CD4-positive, alpha-beta T cell (primary cell): ENCODE measurements at places on chromosomes 5 and 9. TPM values are rescaled to one million over a fixed set of nuclear protein-coding genes. Genes with fewer than 3 reads are reported as not detected.

DNA sequence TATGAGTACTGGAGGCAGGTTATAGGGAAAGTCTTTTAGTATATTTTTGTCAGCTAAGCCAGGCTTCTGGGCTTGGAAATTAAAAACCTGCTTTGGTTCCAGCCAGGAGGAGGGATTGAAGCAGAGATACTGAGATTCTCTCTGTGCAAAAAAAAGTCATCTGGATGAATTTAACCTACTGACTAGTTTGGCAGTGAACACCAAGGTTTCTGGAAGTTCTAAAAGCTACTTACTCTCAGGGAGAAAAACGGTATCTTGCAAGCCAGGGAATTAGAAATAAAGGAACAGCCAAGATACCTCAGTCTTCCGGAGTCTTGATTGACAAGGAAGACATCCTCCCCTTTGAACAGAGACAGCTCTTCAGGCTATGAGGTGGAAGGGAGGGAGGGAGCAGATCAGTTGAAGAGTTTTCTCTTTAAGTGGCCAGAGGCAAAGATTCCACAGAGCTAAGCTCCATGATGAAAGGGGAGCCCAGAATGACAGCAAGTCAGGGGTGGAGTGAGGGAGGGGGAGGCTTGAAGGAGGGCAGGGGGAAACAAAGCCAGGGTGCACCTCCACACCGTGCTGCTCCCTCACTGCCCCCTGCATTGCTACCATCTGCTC is 8.3 kb upstream of the ZBTB34 start:
- H3K27me3 ChIP-seq, result peaks cover 4% of the 10 kb centered on the region
- no peak for DNase-seq
- H3K27ac ChIP-seq, result no peak overlapping the region
- no peaks in the 10 kb centered on the region for H3K4me1 ChIP-seq

Gene CDH6
- total RNA-seq, result not detected

GRCh38 chr5:168820874-168821273 is 241.7 kb upstream of the PANK3 start:
- DNase-seq, result no peak
- H3K27me3 ChIP-seq, result no peaks in the 10 kb centered on the region
- no peaks in the 10 kb centered on the region for H3K4me1 ChIP-seq

- peaks cover 30% of the 10 kb centered on the region for H3K4me1 ChIP-seq
- H3K27me3 ChIP-seq, result no peaks in the 10 kb centered on the region
- no peak for DNase-seq
- no peak overlapping the region for H3K27ac ChIP-seq
- peaks cover 99% of the 10 kb centered on the region for H3K36me3 ChIP-seq
- no peak overlapping the region for H3K4me3 ChIP-seq
These were observed 36.2 kb downstream of the SECISBP2 start for GRCh38 chr9:89354471-89354870.

- peaks cover 58% of the 10 kb centered on the region for H3K36me3 ChIP-seq
- DNase-seq, result no peak
- H3K27me3 ChIP-seq, result no peaks in the 10 kb centered on the region
- H3K4me3 ChIP-seq, result no peak overlapping the region
- peaks cover 26% of the 10 kb centered on the region for H3K4me1 ChIP-seq
- no peak overlapping the region for H3K27ac ChIP-seq
These were observed 26.3 kb downstream of the PCDHGC5 start for GRCh38 chr5:141515141-141515540.

Gene CDC20B
- total RNA-seq, result not detected

GRCh38 chr5:52771343-52772039 is 16.2 kb upstream of the ITGA1 start:
- no peaks in the 10 kb centered on the region for H3K27me3 ChIP-seq
- DNase-seq, result peak; percentile 67
- H3K36me3 ChIP-seq, result no peaks in the 10 kb centered on the region
- H3K27ac ChIP-seq, result no peak overlapping the region
- H3K4me3 ChIP-seq, result no peak overlapping the region

Gene GRM6
- not detected for total RNA-seq

DNA sequence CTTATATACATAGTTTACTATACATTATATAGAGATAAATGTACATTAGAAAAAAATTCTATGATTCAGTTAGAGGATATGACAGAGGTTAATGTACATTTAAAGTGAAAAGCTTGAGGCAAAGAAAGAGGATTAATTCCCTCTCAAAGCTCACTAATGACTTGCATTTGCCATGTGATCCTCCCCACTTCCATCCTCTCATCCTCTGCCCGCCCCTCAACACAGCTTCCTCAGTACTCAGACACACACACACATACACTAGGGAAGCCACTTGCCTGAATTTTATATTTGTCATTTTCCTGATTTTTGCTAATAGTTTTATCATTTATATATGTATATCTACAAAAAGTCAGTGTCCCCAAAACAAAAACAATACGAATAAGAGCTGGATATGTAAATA is 764.5 kb downstream of the EFNA5 start:
- no peaks in the 10 kb centered on the region for H3K36me3 ChIP-seq
- DNase-seq, result no peak
- H3K27ac ChIP-seq, result no peak overlapping the region
- no peak overlapping the region for H3K4me3 ChIP-seq

DNA sequence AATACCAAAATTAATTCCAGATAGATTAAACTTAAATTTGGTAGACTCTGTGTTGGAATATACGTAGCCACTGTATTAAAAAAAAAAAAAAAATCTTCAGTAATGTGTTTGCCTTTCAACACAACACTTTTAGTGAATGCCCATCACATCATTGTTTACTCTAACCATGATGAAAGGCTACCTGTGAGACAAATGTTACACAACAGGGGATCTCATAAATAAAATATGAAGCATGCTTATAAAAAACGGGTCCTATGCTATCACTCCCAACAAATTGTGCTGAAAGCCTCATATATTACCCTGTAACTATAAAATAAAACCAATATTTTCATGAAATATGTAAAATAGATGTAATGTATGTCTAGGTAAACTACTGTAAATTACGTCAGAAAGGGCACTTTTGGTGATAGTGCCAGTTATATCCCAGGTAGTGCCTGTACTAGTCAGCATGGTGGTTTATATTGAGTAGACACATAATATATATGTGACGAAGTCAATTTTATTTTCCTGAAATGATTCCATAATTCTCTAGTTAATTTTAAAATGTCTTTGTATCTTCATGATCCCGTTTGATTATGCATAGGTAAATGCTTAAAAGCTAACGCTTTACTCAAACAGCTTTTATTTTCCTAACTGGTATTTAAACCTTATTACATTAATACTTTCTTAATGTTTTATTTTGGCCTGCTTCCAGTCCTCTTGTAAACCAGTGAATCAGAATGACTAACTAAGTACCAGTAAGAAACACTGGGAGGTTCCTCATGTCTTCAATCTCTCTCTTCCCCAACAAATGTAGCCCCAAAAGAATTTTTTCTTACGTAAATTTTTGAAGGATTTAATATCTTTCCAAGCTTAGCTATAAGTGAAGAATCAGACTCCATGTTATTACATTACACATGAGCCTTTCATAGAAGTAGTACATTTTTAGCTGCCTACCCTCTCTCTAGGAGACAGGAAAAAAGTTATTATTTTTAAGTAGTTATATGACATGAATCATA is 420.3 kb downstream of the GABRG2 start:
- no peaks in the 10 kb centered on the region for H3K36me3 ChIP-seq
- no peak for DNase-seq
- no peaks in the 10 kb centered on the region for H3K4me1 ChIP-seq
- H3K4me3 ChIP-seq, result no peak overlapping the region

Gene ASB6
- total RNA-seq, result 28.5 TPM

Gene SEMA6A
- not detected for total RNA-seq

DNA sequence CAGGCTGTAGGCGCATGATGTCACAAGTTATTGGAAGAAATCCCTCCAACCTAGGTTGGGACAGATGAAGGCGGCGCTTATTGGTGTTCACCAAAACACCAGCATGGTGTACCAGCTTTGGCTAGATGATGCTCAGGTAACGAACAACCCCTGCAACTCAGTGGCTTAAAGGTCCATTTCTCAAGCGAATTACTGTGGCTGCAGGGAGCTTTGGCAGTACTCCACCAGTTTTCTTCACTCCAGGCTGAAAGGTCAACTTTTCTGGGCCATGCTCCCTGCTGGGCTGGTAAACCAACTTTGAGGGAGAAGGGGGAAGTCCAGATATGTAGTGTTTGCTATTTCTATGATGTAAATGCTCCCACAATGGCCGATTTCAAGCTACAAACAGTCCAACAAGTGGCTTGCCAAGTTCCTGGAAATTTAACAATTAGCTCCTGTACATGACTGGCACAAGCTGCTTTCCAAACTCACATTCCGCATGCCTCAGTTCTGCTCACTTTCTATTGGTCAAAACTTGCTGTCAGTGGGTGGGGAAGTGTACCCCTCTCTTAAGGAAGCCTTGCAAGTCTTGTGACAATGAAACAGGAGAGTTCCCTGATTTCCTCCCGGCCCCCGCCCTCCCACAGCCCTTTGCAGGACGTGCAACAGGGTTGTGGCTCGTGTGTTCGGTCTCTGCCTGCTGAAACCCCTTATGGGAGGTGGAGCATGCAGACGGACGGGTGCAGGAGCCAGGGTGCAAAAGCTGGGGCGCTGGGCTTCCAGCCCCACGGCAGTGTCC is 588 bp upstream of the ZBED3 start:
- peak; percentile 36 for DNase-seq
- peak overlapping the region; percentile 80 for H3K4me3 ChIP-seq
- H3K27me3 ChIP-seq, result peaks cover 6% of the 10 kb centered on the region

DNA sequence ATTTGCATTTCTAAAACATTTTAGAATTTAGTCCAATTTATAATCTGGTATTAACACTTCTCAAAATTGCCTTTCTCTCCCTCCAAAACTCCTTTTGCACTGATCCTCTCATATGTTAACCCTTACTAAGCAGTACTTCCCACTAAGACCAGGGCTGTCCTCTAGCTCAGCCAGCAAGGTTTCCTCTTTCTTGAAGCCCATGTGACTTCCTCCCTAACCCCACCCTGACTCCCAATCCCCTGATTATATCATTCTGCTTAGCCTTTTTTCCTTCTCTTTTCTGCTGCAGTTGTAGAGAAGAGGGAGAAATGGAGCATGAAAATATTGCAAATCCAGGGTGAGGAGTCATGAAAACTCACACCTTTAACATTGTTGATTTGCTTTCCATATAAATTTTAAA is 241.7 kb downstream of the MCTP1 start:
- no peaks in the 10 kb centered on the region for H3K27me3 ChIP-seq
- no peak for DNase-seq
- H3K36me3 ChIP-seq, result no peaks in the 10 kb centered on the region
- H3K4me1 ChIP-seq, result no peaks in the 10 kb centered on the region

GRCh38 chr9:133238272-133238850 is 29.3 kb upstream of the OBP2B start:
- no peaks in the 10 kb centered on the region for H3K36me3 ChIP-seq
- peak overlapping the region; percentile 30 for H3K4me3 ChIP-seq
- H3K27me3 ChIP-seq, result peaks cover 4% of the 10 kb centered on the region
- peaks cover 13% of the 10 kb centered on the region for H3K4me1 ChIP-seq

DNA sequence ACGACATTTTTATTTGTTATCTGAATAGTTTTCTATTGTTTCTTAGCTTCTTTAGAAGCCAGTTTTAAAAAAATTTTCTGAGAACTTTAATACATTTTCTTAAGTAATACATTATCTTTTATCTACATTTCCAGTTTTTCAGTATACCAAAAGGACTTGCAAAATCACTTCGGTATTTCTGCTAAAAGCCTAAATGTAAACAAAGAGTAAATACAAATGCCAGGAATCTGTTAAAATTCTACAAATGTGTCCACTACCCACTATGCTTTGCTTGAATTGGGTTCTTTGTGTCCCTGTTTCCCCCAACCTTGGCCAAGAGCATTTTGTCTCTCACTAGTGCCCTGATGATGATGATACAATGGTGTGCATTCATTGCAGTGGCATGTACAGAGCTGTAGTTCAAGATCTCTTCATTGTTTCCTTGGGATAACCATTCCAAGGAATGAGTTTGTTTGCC is 611.2 kb downstream of the NR2F1-AS1 start:
- no peak overlapping the region for H3K4me3 ChIP-seq
- no peaks in the 10 kb centered on the region for H3K4me1 ChIP-seq
- H3K36me3 ChIP-seq, result no peaks in the 10 kb centered on the region

Gene C5
- 0.89 TPM for total RNA-seq

GRCh38 chr5:67182301-67182790 is 14.3 kb downstream of the CD180 start:
- no peak overlapping the region for H3K4me3 ChIP-seq
- no peak overlapping the region for H3K27ac ChIP-seq
- H3K27me3 ChIP-seq, result no peaks in the 10 kb centered on the region
- H3K36me3 ChIP-seq, result no peaks in the 10 kb centered on the region

- no peaks in the 10 kb centered on the region for H3K36me3 ChIP-seq
- no peaks in the 10 kb centered on the region for H3K4me1 ChIP-seq
- no peak for DNase-seq
- H3K27ac ChIP-seq, result no peak overlapping the region
- no peak overlapping the region for H3K4me3 ChIP-seq
These were observed 40.1 kb upstream of the GRHPR start for GRCh38 chr9:37382161-37382981.

- no peak overlapping the region for H3K27ac ChIP-seq
- H3K4me1 ChIP-seq, result no peaks in the 10 kb centered on the region
- DNase-seq, result no peak
These were observed 14.3 kb downstream of the HMGCR start for GRCh38 chr5:75351139-75351926.

GRCh38 chr5:160159991-160160792 is 40.9 kb upstream of the PWWP2A start:
- no peak overlapping the region for H3K4me3 ChIP-seq
- no peaks in the 10 kb centered on the region for H3K27me3 ChIP-seq
- H3K27ac ChIP-seq, result no peak overlapping the region
- H3K4me1 ChIP-seq, result peaks cover 4% of the 10 kb centered on the region
- no peak for DNase-seq

DNA sequence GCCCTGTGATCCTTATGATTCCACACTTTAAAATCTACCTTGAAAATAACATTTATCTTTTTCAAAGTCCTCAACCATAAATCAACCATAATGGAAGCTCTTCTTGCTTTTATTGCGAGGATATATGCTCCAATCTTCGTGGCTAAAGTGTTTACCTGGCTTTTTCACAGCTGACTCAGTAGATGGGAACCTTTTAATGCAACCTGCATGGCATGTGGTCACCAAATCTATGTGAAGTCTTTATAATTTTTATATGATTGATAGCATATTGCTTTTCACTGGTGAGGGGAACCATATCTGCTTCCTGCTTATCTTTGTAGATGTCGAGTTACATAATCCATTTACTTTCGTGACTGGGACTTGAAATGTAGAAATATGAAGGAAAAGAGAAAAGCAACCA is 47.1 kb upstream of the TLX3 start:
- no peak overlapping the region for H3K4me3 ChIP-seq
- no peaks in the 10 kb centered on the region for H3K27me3 ChIP-seq
- H3K4me1 ChIP-seq, result peaks cover 8% of the 10 kb centered on the region
- DNase-seq, result no peak
- no peaks in the 10 kb centered on the region for H3K36me3 ChIP-seq

- no peak overlapping the region for H3K27ac ChIP-seq
- H3K4me3 ChIP-seq, result no peak overlapping the region
- no peak for DNase-seq
- H3K36me3 ChIP-seq, result peaks cover 13% of the 10 kb centered on the region
- H3K27me3 ChIP-seq, result no peaks in the 10 kb centered on the region
These were observed 21.2 kb downstream of the CAST start for GRCh38 chr5:96683392-96683791.
